Iris pigment epithelial cell (primary cell): ENCODE measurements at places on chromosomes 12 and 14.
A peak's percentile ranks its signal among the peaks of the same experiment; 100 is the strongest.

GRCh38 chr14:33948869-33949408, 1.9 kb downstream of the EGLN3 start:
- no peak for DNase-seq

- DNase-seq, result no peak
Observed at GRCh38 chr12:104480012-104480411, 23.3 kb downstream of the CHST11 start.

DNA sequence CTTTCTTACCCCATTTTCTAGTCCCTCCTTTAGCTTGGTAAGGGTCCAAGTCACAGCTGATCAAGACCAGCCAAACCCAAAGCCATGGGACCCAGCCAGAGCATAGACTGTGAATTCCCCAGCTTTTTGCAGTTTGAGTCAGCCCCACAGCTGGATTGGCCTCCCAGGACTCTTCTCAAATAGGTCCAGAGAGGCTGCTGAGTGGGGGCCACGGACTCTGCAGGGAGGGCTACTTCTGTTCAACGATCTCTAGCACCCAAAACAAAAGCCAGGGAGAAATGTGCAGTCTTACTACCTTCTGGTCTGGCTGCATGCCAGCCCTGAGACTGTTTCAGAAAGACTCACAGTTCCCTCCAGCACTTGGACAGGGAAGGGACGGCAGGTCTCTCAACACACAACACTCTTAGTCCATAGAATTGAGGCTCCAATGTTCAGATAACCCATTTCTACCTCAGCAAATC, 1.6 kb downstream of the VDR start:
- DNase-seq, result peak; percentile 58

GRCh38 chr12:119911182-119911581, 34.1 kb upstream of the CIT start:
- peak; percentile 81 for DNase-seq

- DNase-seq, result peak; percentile 36
Observed at GRCh38 chr14:37650356-37651037, 55.1 kb downstream of the TTC6 start.

DNA sequence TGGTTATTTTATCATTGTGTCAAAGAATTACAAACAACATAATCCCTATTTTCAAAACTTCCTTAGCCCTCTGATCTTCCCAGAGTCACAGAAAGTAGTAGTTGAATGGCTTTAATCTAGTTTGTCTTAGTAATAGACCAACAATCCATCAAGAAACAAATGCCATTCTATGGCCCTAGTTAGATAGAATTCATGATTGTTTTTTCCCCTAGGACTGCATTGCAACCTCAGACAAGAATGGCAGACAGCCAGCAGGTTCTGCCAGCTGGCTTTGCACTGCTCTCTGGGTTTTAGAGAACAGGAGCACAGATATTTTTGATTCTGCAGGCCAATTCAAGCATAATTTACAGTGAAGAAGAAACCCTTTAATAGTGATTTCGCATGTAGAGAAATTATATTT, 33.8 kb downstream of the SYT1 start:
- peak; percentile 31 for DNase-seq

- no peak for DNase-seq
Observed at GRCh38 chr12:81679614-81680013, 79.5 kb downstream of the PPFIA2 start.

- DNase-seq, result no peak
Observed at GRCh38 chr12:97118796-97119375, 211.8 kb downstream of the NEDD1 start.

- peak; percentile 26 for DNase-seq
Observed at GRCh38 chr14:89129570-89129969, 287.5 kb downstream of the FOXN3 start.

- DNase-seq, result no peak
Observed at GRCh38 chr12:98793121-98793520, 148.0 kb downstream of the APAF1 start.

GRCh38 chr12:128425666-128426331, 158.8 kb downstream of the TMEM132C start:
- DNase-seq, result no peak

GRCh38 chr12:4807813-4808212, 87.6 kb downstream of the GALNT8 start:
- no peak for DNase-seq

DNA sequence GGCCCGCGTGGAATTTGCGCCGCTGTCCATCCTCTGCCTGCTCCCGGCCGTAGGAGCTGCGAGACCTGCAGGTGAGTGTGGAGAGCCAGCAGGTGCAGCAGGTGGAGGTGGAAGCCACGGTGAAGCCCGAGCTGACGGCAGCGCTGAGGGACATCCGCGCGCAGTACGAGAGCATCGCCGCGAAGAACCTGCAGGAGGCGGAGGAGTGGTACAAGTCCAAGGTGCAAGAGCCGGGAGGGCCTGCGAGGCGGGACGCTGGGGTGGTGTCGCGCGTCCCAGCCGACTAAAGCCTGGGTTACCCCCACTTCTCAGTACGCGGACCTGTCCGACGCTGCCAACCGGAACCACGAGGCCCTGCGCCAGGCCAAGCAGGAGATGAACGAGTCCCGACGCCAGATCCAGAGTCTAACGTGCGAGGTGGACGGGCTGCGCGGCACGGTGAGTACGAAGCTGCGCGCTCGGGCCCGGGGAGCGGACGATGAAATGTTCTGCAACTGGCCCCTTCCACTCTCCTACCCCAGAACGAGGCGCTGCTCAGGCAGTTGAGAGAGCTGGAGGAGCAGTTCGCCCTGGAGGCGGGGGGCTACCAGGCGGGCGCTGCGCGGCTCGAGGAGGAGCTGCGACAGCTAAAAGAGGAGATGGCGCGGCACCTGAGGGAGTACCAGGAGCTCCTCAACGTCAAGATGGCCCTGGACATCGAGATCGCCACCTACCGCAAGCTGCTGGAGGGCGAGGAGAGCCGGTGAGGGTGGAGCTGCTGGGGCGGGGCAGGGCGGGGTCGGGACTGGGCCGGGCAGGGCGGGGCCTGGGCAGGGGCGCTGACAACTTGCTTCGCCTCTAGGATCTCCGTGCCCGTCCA, 2.1 kb downstream of the PRPH start:
- DNase-seq, result no peak

DNA sequence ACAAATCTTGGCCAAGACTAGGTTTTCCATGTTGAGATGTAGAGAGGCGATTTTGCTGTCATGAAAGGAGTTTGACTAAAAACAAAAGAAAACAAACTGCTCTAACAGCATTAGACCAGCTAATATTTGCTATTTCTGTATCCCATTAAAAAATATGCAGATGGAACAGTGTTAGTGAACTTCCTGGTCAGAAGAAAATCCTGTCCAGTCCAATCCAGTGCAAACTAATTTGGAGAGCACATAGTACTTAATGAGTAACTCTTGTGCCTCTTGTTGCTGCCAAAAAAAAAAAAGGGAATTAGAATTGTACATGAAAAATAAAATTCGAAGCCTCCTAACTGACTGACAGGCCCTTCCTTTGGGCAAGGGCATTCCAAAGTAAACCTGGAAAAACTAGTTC, 298.8 kb downstream of the ETNK1 start:
- no peak for DNase-seq

DNA sequence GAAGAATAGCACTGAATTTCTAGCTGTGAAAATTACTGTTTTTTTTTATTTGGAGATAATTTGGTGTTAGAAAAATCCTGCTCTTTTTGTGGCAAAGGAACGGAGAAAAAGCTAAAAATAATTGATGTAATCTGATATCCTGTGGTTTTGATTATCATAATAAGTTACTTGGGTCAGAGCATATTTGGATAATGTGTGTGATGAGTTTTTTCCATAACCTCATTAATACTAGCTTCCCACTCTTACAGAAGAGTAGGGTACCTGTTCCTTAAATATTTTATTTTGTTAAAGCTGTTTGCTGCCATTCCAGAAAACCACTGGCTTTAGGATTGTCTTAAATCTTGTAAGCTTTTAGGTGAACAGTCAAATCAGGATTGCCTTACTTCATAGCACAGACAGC, 4.7 kb downstream of the PSMC6 start:
- peak; percentile 57 for DNase-seq

GRCh38 chr12:57154076-57154475, 6.7 kb upstream of the LRP1-AS start:
- no peak for DNase-seq

GRCh38 chr14:33532553-33532952, 418.3 kb downstream of the EGLN3 start:
- DNase-seq, result no peak

- peak; percentile 57 for DNase-seq
Observed at GRCh38 chr12:6752167-6752920, 597 bp downstream of the MLF2 start.

- peak; percentile 76 for DNase-seq
Observed at GRCh38 chr14:68947802-68948201, 31.3 kb downstream of the ACTN1 start.

DNA sequence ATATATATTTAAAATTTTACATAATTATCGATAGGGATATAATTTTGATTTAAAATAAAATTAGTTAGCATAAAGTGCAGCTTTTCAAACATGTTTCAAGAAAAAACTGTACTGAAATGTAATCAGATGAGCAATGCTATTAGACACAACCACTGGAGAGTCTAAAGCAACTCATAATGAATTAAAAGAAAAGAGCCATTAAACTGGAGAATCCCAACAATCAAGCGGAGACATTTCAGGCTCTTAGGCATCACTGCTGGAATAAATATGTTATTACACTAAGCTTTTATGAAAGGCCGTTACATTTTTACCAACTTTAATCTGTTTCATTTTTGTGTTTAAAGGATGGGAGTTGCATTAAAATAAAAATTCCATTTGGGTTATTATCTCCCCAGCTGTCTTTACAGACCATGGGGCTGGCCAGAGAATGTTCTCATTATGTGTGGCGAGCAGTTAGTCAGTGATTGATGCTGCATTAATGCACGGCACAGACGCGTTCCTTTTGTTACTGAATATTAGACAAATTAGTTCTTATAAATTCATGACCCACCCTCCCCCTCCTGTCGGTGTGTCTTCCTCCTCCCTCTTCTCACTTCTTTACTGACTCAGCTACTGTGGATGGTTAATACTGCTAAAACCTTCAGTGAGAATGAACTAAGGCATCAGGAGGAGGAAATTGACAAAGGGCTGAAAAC, 156.8 kb downstream of the PDZRN4 start:
- DNase-seq, result no peak

DNA sequence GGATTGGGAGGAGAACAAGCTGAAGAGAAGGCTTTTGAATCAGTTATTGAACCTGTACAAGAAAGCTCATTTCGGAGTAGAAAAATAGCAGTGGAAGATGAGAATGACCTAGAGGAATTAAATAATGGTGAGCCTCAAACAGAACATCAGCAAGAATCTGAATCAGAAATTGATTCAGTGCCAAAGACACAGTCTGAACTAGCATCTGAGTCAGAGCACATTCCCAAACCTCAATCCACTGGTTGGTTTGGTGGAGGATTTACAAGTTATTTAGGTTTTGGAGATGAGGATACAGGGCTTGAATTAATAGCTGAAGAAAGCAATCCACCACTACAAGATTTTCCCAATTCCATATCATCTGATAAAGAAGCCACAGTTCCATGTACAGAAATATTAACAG, 13.5 kb downstream of the MIA2 start:
- DNase-seq, result peak; percentile 91

DNA sequence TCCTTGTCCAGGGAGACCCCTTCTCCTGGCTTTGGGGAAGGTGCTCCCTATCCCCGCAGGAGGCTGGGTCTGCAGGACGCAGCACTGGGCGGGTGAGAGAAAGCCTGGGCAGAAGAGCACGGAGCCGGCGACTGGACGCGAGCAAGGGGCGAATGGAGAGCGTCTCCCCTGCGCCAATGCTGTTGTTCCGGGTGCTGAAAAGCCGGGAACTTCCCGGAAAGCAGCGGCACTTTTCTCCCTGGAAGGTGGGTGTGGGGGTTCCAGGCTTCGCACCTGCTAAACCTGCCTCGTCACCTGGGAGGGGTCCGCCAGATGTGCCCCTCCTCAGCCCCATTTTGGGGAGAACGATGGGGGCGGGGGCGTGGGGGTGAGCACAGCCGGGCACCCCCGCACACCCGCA, 417.1 kb upstream of the TMTC1 start:
- DNase-seq, result no peak

DNA sequence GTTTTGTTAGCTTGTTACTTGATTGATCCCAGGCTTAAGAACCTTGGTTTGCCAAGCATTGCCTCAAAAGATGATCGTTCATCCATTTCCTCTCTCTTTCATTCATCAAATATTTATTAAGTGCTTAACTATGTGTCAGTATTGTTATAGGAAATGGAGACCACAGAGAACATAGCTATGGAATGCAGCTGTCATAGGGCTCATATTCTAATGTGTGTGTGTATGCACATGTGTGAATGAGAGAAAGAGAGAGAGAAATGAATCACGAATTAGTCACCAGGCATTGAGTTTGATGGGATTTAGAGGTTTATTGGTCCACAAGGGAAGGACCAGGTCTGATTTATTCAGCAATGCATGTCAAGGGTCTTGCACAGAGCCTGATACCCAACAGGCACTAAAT, 71.0 kb upstream of the FBXO21 start:
- DNase-seq, result peak; percentile 58

- no peak for DNase-seq
Observed at GRCh38 chr12:93186621-93187020, 191.1 kb upstream of the NUDT4 start.

DNA sequence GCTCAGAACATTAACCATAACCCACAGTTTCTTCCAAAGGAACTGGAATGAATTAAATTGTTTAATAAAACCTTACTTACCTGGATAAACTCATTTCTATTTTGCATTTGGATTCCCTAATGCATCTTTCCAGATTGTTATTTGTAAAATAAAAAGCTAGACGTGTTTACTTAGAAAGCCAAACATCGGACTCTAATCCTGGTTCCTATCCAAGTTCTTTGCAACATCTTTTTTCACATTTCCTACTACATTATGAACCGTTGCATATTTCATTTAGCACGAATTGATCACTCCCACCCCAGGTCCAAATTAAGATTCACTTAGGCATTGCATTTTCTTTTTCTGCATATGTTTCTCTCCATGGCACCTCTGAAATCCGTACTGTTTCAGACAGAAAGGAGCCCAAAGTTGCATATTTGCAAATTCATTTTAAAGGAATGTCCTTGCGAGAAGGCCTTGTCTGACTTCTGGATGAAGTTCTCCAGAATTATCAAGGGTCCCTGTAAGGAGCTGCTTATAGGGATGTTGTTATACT, 164.4 kb upstream of the GSC start:
- DNase-seq, result no peak

DNA sequence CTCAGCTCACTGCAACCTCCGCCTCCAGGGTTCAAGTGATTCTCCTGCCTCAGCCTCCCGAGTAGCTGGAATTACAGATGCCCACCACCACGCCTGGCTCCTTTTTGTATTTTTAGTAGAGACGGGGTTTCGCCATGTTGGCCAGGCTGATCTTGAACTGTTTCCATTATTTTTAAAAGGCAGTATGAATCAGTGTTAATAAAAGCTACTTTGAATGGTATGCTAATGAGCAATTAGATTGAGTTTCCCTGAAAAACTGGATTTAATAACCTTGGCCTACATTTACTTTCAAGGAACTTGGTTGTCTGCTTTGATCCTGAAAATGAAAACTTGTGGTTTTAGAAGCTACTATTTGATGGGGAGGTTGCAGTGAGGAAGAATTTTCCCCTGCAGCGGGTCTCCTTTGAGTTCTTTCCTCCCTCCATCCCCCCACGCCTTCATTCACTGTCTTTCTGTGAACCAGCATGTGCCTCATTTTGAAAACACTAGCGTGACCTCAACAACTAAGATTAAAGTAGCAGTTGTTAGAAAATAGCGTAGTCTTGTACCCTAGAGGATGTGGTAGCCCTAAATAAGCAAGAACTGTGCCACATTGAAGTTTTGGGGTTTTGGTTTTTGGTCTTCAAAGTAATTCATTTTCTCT, 17.8 kb upstream of the RPS6KA5 start:
- no peak for DNase-seq

- no peak for DNase-seq
Observed at GRCh38 chr12:93106910-93107309, 177.8 kb upstream of the EEA1 start.

GRCh38 chr14:74981833-74982232, 20.9 kb upstream of the EIF2B2 start:
- no peak for DNase-seq
